ENCODE measurements at places on chromosomes 16 and 17. TPM values are rescaled to one million over a fixed set of nuclear protein-coding genes. Genes with fewer than 3 reads are reported as not detected.

SPNS3 gene
- total RNA-seq: not detected

PIK3R6 gene
- not detected for total RNA-seq

GRCh38 chr16:27428026-27428785 lies 26.2 kb downstream of the IL21R start:
- DNase-seq: no peak

DNA sequence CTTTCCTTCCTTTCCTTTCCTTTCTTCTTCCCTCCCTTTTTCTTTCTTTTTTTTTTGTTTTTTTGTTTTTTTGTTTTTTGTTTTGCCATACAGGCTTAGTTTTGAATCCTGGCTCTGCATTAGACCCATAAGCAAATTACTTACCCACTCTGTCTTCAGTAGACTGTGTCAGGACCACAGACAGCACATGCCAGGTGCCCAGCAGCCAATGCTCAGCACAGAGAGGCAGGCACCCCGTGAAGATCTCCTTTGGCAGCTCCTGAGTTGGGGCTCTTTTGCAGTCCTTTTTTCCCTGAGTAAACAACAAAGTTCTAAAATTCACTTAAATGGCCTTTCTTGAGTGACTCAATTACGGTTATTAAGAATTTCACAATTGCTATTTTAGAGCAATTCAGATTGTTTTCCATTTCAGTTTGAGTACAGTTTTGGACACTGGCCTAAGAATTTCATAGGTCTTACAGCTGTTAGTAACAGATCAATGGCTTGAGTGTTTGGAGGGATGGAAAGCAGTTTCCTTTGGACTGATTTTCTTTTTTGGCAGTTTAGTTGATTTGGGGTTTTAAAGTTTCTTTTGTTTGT lies 26.2 kb upstream of the SLC5A11 start:
- DNase-seq: no peak

All from foreskin keratinocyte (primary cell).